ENCODE measurements at places on chromosomes 11 and 22.
A peak's percentile ranks its signal among the peaks of the same experiment; 100 is the strongest.

GRCh38 chr22:30884211-30885000, 84.2 kb downstream of the MORC2 start:
- no peak for DNase-seq

GRCh38 chr11:83521647-83522596, 235.8 kb upstream of the CCDC90B start:
- no peak for DNase-seq

DNA sequence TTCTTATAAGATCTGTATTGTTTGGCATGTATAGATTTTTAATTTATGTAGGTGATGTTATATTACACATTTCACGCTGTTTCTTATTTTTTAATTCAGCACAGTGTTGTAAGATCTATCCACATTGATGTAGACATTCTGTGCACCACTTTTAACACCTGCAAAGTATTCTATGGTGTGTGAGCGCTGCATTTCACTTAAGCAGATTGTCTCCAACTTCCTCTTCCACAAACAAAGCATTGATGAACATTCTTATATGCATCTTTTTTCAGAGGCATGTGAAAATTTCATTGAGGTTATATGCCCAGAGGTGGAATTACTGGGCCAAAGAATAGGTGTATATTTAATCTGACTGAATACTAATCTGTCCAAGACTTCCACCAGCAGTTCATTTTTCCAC, 3.4 kb upstream of the POU2AF1 start:
- DNase-seq, result no peak

- peak; percentile 35 for DNase-seq
These were observed 29.1 kb downstream of the ZBED4 start for GRCh38 chr22:49882519-49883293.

- DNase-seq, result no peak
These were observed 385.5 kb upstream of the B3GAT1 start for GRCh38 chr11:134797411-134798089.

DNA sequence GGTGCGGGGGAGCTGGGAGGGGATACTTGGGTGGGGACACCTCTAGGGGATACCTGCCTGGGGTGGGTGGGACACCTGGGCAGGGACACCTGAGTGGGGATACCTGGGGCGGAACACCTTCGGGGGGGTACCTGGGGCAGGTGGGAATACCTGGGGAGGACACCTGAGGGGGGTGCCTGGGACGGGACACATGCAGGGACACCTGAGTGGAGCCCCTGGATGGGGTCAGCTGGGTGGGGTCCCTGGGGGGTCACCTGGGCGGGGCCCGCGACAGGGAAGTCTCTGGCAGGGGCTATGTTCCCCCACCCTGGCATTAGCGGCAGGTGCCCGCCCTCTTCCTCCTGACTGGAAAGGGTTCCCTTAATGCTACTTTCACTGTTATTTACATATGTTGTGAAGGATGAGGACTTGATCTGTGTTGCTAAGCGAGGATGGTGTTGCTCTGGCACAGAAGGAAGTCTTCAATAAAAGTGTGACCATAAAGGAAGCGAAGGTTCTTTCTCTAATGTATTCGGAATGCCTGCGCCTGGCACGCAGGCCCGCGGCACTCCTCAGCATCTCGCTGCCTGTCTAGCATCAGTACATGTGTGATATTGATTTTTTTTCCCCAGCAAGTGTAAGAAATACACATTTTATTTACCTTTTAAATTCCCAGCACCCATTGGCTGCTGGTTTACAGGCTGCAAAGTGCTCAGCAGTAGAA, 801.7 kb downstream of the BRD1 start:
- DNase-seq, result no peak

DNA sequence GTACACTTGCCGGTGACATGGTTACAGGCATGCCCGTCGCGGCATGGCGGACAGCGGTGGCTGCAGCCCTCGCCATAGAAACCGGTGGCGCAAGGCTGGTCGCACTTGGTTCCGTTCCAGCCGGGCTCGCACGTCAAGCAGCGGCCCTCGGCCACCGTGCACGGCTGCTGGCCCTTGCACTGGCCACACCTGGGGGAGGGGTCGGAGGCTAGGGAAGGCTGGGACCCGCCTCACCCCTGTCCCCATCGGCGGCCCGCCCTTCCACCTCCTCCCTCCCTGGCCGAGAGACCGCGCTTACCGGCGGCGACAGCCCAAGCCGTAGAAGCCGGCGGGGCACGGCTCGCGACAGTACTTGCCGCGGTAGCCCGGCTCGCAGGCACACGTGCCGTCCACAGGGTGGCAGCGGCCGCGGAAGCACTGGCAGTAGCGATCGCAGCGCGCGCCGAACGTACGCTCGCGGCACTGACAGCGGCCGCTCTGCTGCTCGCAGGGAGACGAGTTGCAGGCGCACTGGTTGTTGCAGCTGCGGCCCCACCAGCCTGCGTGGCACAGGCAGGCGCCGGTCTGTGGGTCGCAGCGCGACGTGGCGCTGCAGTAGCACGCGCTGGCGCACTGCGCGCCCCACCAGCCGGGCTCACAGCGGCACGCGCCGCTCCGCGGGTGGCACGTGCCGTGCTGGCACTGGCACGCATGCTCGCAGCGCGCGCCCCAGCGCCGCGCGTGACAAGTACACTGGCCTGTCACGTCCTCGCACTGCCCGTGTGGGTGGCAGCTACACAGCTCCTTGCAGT, 6.7 kb downstream of the SCARF2 start:
- DNase-seq, result no peak

- no peak for DNase-seq
These were observed 19.6 kb upstream of the PRODH start for GRCh38 chr22:18955696-18956095.
